ENCODE measurements at places on chromosomes 1 and 21.

DNA sequence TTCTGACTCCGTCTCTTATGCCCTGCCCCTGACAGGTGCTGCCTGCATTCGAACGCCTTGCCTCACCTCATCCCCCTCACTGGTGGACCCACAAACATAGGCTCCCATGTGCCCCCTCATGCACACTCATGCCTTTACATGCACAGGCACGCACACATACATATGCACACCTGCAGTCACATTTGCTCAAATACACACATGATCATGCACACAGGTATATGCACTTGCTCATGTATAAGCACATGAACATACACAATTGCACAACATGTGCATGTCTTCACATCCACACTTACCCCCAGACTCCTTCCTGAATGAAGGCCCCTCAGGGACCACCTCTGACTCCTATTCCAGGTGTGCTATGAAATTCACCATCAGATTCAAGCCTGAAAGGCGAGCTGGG, 506.9 kb downstream of the PTPRU start:
- no peak for DNase-seq

DNA sequence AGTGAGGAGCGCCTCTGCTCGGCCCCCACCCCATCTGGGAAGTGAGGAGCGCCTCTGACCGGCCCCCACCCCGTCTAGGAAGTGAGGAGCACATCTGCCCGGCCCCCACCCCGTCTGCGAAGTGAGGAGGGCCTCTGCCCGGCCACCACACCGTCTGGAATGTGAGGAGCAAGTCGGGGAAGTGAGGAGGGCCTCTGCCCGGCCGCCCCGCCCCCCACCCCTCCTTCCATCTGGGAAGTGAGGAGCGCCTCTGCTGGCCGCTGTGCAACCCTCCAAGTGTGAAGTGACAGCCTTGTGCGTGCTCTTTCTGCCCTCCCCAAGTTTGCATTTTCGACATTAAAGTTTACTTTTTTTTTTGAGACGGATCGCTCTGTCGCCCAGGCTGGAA, 5.1 kb upstream of the ZZZ3 start:
- DNase-seq: no peak

GRCh38 chr1:167722870-167723251, 1.1 kb downstream of the MPZL1 start:
- no peak for DNase-seq

DNA sequence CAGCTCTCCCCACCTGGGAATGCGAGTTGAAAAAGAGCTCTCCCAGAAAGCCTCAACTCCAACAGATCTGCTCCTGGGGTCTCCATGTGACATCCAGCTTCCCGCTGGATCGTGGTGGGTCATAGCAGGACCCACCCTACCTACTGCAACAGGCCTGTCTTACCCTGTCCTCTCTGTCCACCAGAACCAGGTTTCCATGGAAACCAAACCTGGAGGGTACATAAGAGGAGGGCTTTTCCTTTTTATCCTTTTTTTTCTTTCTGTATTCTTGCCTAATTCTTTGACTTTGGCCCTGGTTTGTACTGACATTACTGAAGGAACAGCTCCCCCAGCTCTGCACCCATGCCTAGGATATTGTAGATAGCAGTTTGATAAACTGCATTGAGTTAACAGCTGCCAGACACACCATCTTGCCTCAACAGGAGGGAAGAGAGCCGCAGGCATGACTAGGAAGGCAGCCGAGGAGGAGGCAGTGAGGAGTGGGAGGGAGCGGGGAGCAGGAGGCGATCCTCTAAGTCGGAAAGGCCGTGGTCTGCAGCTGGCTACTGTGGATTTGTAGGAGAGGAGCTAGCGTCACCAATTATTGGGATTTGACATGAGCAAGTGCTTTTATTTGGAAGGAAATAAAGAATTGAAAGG, 9.7 kb upstream of the FMOD start:
- DNase-seq: no peak

DNA sequence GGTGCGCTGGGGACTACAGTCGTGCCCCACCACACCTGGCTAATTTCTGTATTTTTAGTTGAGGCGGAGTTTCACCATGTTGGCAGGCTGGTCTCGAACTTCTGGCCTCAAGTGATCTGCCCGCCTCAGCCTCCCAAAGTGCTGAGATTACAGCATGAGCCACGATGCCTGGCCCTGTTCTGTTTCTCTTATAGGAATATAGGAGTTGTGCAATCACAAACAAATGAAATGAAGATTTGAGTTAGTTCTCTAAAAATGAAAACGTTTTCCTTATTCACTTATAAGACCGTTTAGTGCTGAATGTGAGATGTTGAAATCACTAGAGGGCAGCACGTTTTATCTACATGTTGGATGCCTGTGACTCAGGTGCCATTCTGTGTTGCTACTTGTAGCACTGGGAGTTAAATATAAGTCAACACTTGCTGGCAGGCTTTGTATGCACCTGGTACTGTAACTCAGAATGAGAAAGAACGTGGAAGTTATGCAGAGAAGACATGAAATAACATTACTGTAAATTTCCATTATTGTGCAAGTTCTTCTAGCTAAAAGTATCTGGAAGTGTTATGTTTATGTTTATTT, 45.8 kb downstream of the MIGA1 start:
- no peak for DNase-seq

DNA sequence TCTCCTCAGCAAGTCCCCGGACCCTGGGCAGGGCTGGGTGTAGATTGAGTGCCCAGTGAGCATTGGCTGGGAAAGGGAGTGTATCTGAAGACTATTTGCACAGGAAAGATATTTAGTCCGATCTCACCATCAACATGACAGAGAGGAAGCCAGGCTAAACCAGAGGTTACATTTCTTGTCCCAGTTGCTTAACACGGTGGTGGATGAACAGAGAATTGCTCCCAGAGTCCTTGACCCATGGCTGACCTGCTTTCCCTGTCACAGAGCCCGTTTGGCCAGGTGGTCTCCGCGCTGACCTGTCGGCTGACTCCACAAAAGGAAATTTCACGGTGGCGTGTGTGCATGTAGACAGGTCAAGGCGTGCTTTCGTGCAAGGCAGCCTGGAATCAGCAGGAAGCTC, 83.5 kb downstream of the BEND5 start:
- DNase-seq: no peak

GRCh38 chr1:12032161-12032621, 12.9 kb downstream of the MIIP start:
- no peak for DNase-seq

DNA sequence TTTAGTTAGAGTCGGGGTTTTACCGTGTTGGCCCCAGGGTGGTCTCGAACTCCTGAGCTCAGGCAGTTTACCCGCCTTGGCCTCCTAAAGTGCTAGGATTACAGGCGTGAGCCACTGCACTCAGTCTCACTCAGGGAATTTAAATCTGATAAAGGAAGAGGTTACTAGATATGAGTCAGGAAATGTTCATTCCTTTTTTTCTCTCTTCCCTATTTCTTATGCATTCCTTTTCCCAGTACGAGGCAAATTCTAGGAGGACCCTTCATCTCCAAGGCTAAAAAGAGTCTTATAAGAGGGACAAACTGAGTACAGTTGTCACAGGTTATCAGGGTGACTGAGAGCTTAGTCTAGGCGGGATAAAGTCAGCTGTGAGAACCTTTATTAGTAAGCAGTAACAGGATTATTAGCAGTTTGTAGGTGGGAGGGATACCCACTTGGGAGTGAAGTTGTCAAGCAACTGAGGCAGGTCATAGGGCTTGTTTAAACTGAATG, 9.1 kb downstream of the MACF1 start:
- no peak for DNase-seq

GRCh38 chr1:200279810-200280411, 129.9 kb downstream of the ZNF281 start:
- peak; percentile 24 for DNase-seq

GRCh38 chr1:93694819-93695218, 13.2 kb upstream of the BCAR3 start:
- DNase-seq: no peak

DNA sequence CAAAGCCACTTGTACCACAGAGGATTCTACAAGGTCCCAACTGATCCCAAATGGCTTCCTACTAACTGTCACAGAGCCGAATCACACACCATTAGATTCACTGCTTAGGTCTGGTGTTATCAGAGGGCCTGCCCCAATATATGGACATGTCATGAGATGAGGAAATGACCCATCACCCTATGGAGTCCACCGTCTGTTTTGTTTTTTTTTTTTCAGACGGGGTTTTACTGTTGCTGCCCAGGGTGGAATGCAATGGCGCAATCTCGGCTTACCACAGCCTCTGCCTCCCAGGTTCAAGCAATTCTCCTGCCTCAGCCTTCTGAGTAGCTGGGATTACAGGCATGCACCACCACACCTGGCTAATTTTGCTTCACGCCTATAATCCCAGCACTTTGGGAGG, 83.8 kb upstream of the ETS2 start:
- DNase-seq: no peak

GRCh38 chr1:203216274-203217138, 13.0 kb downstream of the CHIT1 start:
- DNase-seq: peak; percentile 27

DNA sequence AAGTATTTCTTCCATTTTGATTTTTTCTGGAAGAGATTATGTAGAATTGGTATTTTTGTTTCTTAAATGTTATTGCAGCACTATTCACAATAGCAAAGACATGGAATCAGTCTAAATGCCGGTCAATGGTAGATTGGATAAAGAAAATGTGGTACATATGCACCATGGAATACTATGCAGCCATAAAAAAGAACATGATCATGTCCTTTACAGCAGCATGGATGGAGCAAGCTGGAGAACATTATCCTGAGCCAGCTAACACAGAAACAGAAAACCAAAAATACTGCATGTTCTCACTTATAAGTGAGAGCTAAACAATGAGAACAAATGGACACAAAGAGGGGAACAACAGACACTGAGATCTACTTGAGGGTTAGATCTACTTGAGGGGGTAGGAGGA, 5.4 kb downstream of the FGGY start:
- no peak for DNase-seq

- no peak for DNase-seq
These were observed 1.3 kb downstream of the NTNG1 start for GRCh38 chr1:107142140-107142542.

GRCh38 chr1:77282187-77282865, 507 bp downstream of the AK5 start:
- no peak for DNase-seq

- DNase-seq: no peak
These were observed 1.1 kb downstream of the BATF3 start for GRCh38 chr1:212698467-212699103.

DNA sequence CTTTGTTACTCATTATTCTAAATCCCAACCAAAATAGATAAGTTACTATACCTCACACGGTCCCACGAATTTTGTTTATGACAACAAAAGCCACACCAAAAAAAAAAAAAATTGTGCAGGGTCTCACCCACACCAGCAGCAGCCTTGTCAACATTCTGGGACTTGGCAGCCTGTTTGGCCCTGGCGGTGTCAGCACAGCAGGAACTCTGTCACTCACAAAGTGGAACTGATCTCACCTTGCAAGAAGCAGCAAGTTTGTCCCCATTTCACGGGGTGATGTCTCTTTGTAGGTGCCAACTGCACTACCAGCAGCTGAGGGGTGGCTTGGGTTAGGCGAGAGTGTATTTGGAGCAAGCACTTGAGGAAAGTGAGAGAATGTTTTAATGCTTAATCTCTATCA, 75.0 kb upstream of the CHRM3 start:
- DNase-seq: no peak

- DNase-seq: no peak
These were observed 45.3 kb downstream of the TARBP1 start for GRCh38 chr1:234433563-234434285.

DNA sequence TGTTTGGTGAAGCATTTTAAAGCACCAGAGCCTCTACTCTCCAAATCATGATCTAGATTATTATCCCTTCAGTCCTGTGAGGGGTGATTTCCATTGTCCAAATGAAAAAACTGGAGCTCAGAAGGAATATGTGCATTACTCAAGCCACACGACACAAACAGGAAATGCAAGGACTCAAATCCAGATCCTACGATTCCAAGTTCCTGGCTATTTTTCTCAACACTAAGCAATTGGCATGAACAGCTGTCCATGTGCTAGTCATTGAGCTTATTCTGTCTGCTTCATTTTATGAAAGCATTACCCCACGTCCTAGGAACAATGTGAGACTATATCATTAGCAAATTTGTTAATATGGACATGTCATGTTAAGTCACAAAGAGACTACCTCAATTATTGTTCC, 273.1 kb upstream of the LYPLAL1 start:
- DNase-seq: no peak

DNA sequence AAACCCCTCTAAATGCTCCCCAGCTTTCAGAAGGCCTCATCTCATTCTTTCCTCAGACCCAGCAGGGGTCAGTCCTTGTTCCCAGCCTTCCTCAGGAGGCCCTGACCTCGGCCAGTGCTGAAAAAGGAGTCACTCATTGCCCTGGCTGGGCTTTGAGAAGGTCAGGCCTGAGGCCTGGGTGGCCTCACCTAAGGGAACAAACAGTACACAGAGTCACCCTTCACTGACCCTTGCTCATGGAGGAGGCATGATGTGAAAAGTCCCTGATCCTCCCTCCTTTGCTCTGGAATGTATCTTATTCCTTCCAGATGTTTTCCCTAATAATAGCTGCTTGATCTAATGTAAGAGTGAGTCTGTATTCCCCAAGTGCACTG, 117.7 kb upstream of the SLC44A3 start:
- DNase-seq: no peak

DNA sequence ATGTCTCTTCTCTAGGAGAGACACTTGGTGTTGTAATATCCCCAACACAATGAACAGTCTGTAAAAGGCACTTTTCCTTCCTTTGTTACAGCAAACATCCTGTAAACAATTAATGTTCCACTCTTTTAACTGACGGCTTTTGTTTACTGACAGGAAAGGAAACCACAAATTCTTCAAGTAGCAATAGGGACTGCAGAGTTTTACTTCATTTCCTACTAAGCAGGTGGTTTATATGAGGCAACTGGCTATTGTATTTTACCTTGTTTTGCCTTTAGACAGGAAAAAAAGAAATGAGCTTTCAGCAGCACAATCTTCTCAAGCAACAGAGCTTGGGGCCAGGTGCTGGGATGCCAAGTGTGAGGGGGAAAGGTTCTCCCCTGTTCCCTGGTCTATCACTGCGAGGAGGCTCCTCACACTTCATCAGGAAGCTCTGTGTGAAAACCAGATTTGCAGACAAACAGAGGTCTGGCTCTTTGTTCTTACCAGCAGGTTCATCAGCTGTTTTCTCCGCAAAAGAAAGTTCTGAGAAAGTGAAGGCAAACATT, 51.2 kb downstream of the SIPA1L2 start:
- no peak for DNase-seq

DNA sequence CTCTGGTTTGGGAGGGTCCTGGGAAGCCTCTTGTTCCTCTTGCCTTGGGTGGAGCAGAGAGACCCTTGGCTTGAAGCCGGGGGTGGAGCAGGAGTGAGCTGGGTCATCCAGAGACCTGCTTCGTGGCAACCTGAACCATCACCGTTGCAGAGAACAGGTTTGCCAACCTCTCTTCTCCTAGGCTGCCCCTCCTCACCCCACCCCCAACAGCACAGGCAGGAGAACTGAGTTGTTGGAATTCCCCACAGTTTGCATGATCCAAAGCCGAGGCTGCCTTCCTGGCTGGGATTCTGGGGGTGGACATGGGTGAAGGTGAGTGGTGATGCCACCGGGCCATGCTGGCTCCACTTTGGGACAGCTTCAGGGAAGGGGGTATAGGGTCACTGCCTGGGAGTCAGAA, 2.2 kb downstream of the WNT4 start:
- no peak for DNase-seq

Data from stimulated activated CD4-positive, alpha-beta T cell treated with anti-CD3 and anti-CD28 coated beads, TNF-alpha, amount 100 ng/mL, for 24 hours (primary cell).